Naive B cell (primary cell): ENCODE measurements at places on chromosomes 16 and 17.

DNA sequence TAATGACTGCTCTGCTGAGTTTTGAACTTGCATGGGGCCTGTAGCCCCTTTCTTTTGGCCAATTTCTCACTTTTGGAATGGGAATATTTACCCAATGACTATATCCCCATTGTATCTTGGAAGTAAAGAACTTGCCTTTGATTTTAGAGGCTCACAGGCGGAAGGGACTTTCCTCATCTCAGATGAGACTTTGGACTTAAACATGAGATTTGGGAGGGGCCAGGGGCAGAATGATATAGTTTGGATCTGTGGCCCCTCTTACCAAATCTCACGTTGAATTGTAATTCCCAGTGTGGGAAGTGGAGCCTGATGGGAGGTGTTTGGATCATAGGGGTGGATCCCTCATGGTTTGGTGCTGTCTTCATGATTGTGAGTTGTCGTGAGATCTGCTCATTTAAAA is 42.7 kb upstream of the SDK2 start:
- H3K36me3 ChIP-seq = peaks cover 17% of the 10 kb centered on the region
- H3K4me1 ChIP-seq = no peaks in the 10 kb centered on the region
- H3K27ac ChIP-seq = no peak overlapping the region
- no peak overlapping the region for H3K4me3 ChIP-seq

DNA sequence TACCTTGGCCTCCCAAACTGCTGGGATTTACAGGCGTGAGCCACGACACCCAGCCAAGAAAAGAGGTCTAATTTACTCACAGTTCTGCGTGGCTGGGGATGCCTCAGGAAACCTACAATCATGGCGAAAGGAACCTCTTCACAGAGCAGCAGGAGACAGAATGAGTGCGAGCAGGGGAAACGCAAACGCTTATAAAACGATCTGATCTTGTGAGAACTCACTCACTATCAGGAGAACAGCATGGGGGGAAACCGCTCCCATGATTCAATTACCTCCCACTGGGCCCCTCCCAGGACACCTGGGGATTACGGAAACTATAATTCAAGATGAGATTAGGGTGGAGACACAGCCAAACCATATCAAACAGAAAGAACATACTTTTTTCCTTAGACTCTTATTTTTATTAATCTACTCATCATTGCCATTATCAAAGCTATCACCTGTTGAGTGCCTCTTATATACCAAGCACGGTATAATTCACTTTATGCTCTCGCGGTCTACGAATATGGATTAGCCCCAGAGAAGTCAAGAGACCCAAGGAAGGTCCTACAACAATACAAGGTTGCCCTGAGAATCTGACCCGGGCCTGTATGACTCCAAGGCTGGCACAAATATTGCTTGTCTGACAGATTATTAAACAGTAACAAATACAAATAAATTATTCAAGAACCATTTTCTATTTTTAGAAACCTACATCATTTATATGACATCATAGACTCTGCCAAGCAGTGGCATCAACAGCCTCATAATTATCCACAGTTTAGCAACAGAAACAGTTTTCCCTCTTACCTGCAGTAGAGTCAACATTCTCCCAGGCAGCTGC is 2.4 kb downstream of the POLR3K start:
- H3K4me3 ChIP-seq = peak overlapping the region; percentile 100
- H3K4me1 ChIP-seq = peaks cover 29% of the 10 kb centered on the region
- no peak for DNase-seq
- H3K27me3 ChIP-seq = no peaks in the 10 kb centered on the region
- peak overlapping the region; percentile 33 for H3K27ac ChIP-seq

- H3K4me3 ChIP-seq = no peak overlapping the region
- peaks cover 74% of the 10 kb centered on the region for H3K4me1 ChIP-seq
- peaks cover 4% of the 10 kb centered on the region for H3K36me3 ChIP-seq
- H3K27me3 ChIP-seq = no peaks in the 10 kb centered on the region
- no peak for DNase-seq
These were observed 18.0 kb downstream of the MPRIP start for GRCh38 chr17:17060001-17060922.

DNA sequence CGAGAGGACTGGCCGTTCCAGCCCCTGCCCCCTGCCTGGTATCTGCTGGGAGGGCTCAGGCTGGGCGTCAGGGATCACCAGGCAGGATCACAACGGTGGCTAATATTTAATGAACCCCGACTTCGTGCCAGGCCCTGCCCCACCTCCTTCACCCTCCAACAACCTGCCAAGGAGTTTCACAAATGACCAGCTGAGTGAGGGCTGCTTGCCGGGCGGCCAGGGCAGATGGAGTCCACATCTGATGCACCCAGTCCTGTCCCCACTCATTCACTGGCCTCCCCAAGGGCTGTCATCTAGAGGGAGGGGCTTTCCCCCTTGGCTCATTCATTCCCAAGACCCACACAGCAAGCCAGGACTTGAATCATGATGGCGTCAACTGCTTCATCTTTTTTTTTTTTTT is 17.5 kb downstream of the UBALD1 start:
- no peak overlapping the region for H3K27ac ChIP-seq
- H3K4me3 ChIP-seq = no peak overlapping the region
- no peaks in the 10 kb centered on the region for H3K36me3 ChIP-seq

- H3K36me3 ChIP-seq = no peaks in the 10 kb centered on the region
- H3K4me3 ChIP-seq = no peak overlapping the region
- H3K27me3 ChIP-seq = no peaks in the 10 kb centered on the region
- H3K27ac ChIP-seq = no peak overlapping the region
- peaks cover 28% of the 10 kb centered on the region for H3K4me1 ChIP-seq
These were observed 123.7 kb downstream of the METRNL start for GRCh38 chr17:83203073-83203471.
